Activated naive CD8-positive, alpha-beta T cell treated with anti-CD3 and anti-CD28 coated beads, Interleukin-2, amount 10 ng/mL, durations not matched to agents 7 days and 5 days (primary cell): ENCODE measurements at places on chromosomes 16 and 17. TPM values are rescaled to one million over a fixed set of nuclear protein-coding genes. Genes with fewer than 3 reads are reported as not detected.
A peak's percentile ranks its signal among the peaks of the same experiment; 100 is the strongest.

DNA sequence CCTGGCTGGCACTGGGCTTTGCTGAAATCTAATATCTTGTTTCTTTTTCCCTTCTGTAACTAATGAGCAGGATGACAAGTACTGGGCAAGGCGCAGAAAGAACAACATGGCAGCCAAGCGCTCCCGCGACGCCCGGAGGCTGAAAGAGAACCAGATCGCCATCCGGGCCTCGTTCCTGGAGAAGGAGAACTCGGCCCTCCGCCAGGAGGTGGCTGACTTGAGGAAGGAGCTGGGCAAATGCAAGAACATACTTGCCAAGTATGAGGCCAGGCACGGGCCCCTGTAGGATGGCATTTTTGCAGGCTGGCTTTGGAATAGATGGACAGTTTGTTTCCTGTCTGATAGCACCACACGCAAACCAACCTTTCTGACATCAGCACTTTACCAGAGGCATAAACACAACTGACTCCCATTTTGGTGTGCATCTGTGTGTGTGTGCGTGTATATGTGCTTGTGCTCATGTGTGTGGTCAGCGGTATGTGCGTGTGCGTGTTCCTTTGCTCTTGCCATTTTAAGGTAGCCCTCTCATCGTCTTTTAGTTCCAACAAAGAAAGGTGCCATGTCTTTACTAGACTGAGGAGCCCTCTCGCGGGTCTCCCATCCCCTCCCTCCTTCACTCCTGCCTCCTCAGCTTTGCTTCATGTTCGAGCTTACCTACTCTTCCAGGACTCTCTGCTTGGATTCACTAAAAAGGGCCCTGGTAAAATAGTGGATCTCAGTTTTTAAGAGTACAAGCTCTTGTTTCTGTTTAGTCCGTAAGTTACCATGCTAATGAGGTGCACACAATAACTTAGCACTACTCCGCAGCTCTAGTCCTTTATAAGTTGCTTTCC is 56.0 kb downstream of the HLF start:
- H3K27me3 ChIP-seq: peaks cover 10% of the 10 kb centered on the region
- H3K4me1 ChIP-seq: peaks cover 2% of the 10 kb centered on the region
- no peaks in the 10 kb centered on the region for H3K36me3 ChIP-seq
- no peak overlapping the region for H3K27ac ChIP-seq
- no peak overlapping the region for H3K4me3 ChIP-seq
- DNase-seq: no peak

GRCh38 chr16:11161974-11162373 is 94.0 kb downstream of the SOCS1 start:
- H3K4me3 ChIP-seq: no peak overlapping the region
- peak overlapping the region; percentile 90 for H3K27ac ChIP-seq
- H3K36me3 ChIP-seq: peaks cover 31% of the 10 kb centered on the region
- H3K4me1 ChIP-seq: peaks cover 78% of the 10 kb centered on the region
- DNase-seq: no peak

UNC119 gene
- total RNA-seq: 54.9 TPM

GRCh38 chr17:903691-904481 is 75.7 kb downstream of the NXN start:
- H3K27me3 ChIP-seq: peaks cover 49% of the 10 kb centered on the region
- H3K27ac ChIP-seq: no peak overlapping the region
- no peak for DNase-seq

DNA sequence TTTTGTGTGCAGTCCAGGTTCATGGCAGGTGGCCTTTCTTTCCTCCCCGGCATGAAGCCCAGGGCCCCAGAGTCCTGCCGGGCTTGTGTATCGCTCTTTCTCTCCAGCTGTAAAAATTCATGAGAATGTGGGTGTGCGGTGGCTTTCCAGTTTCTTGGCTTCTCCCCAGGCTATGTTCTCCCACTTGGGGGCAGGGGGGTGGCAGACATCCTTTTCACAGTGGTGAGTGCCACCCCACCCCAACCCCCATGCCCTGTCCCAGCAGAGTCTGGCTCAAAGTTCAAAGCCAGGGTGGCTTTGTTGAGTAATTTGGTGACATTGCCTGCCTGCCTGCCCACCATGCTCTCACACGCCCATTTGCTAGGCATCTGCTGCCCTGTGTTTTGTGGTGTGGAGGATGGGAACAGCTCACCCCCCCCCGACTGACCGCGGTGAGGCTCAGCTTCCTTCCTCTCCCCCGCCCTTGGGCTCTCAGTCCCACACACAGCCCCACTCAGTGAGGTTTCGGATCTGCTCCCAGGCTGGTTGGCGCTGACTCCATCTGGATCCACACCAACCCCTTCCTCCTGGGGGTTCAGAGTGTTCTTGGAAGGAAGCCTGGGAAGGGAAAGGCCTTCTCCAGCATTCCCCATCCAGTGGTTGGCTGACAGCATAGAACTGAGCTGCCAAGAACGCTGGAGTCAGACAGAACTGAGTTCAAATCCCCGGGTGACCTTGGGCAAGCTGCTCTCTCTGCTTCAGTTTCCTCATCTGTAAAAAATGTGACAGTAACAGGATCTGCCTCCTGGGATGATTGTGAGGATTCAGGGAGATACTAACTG is 36.0 kb downstream of the CHD9 start:
- peaks cover 7% of the 10 kb centered on the region for H3K36me3 ChIP-seq
- no peak for DNase-seq
- H3K27ac ChIP-seq: peak overlapping the region; percentile 60
- no peak overlapping the region for H3K4me3 ChIP-seq
- H3K4me1 ChIP-seq: peaks cover 25% of the 10 kb centered on the region

- H3K27me3 ChIP-seq: peaks cover 25% of the 10 kb centered on the region
- no peak for DNase-seq
- peaks cover 1% of the 10 kb centered on the region for H3K36me3 ChIP-seq
- no peak overlapping the region for H3K4me3 ChIP-seq
- no peaks in the 10 kb centered on the region for H3K4me1 ChIP-seq
Measured at GRCh38 chr16:74794668-74795067, 20.0 kb upstream of the FA2H start.

DNA sequence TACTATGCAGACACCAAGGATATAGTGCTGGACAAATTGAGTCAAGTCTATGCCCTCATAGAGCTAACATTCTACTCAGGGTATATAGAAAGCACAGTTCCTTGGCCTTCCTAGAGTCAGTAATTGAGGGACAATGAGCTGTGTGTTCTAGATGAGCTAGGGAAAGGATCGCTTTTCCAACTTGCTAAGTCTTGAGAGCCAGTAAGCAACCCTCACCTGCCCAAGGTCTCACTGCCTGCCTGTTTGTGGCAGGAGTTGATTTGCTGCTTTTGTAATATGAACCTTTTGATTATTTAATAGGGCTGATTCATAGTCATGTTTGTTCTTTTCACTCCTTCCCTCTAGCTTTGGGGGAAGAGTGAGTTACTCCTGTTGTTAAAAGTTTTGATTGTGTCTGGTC is 6.5 kb downstream of the DDX42 start:
- H3K4me1 ChIP-seq: peaks cover 45% of the 10 kb centered on the region
- H3K4me3 ChIP-seq: no peak overlapping the region
- H3K27me3 ChIP-seq: no peaks in the 10 kb centered on the region
- H3K27ac ChIP-seq: no peak overlapping the region
- DNase-seq: no peak

GRCh38 chr17:11082559-11082958 is 158.5 kb upstream of the SHISA6 start:
- H3K36me3 ChIP-seq: no peaks in the 10 kb centered on the region
- H3K27ac ChIP-seq: no peak overlapping the region
- no peaks in the 10 kb centered on the region for H3K4me1 ChIP-seq
- no peak overlapping the region for H3K4me3 ChIP-seq
- no peak for DNase-seq
- H3K27me3 ChIP-seq: no peaks in the 10 kb centered on the region

GRCh38 chr17:74592087-74592990 is at the start of gene CD300LD:
Gene CD300LD, minus strand, starts transcription at chr17:74592283. Its CDS starts 81 bp downstream, at chr17:74592202.
- H3K4me1 ChIP-seq: peaks cover 15% of the 10 kb centered on the region
- H3K36me3 ChIP-seq: no peaks in the 10 kb centered on the region
- peak within 1 kb of the TSS; percentile 58 for H3K4me3 ChIP-seq
- peaks cover 37% of the 10 kb centered on the region for H3K27me3 ChIP-seq

DNA sequence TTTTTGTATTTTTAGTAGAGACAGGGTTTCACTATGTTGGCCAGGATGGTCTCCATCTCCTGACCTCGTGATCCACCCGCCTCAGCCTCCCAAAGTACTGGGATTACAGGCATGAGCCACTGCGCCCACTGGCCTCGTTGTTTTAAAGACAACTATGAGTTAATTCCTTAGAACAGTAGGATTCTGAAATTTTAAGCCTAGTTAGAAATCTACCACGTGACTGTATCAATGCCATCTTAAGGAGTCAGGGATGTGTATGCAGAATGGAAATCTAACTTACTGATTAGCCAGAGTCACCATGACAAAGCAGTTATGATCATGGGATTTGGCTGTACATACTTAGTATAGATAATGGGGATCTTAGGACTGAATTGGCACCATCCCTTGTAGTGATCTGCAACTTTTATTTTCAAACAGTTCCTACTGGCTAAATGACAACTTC is 2.8 kb downstream of the CEP20 start:
- no peak overlapping the region for H3K4me3 ChIP-seq
- H3K4me1 ChIP-seq: peaks cover 29% of the 10 kb centered on the region
- no peak overlapping the region for H3K27ac ChIP-seq
- DNase-seq: no peak
- peaks cover 15% of the 10 kb centered on the region for H3K36me3 ChIP-seq
- no peaks in the 10 kb centered on the region for H3K27me3 ChIP-seq

GRCh38 chr17:14803826-14804225 is 461.3 kb downstream of the PMP22 start:
- no peak overlapping the region for H3K4me3 ChIP-seq
- no peaks in the 10 kb centered on the region for H3K4me1 ChIP-seq
- no peaks in the 10 kb centered on the region for H3K36me3 ChIP-seq
- no peak for DNase-seq

MEOX1 gene
- 5.2 TPM for total RNA-seq

- peak overlapping the region; percentile 35 for H3K4me3 ChIP-seq
- no peak for DNase-seq
- no peaks in the 10 kb centered on the region for H3K36me3 ChIP-seq
- H3K4me1 ChIP-seq: peaks cover 23% of the 10 kb centered on the region
- no peak overlapping the region for H3K27ac ChIP-seq
Measured at GRCh38 chr16:66539623-66540469, 10.1 kb downstream of the TK2 start.

DNA sequence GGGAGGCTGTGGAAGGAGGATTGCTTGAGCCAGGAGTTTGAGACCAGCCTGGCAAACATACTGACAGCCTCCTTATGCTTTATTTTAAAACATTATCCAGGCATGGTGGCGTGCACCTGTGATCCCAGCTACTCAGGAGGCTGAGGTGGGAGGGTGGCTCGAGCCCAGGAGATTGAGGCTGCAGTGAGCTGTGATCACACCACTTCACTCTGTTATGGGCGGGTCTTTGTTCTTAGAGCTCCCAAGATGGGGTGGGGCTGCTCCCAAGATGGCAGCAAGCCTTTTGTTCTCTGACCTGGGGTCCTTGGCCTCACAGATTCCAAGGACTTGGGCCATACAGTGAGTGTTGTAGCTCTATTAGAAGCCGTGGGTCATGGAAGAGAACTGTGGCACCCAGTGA is 26.1 kb upstream of the ST6GALNAC2 start:
- H3K27me3 ChIP-seq: peaks cover 8% of the 10 kb centered on the region
- H3K36me3 ChIP-seq: no peaks in the 10 kb centered on the region
- no peak for DNase-seq

ZG16 gene
- total RNA-seq: not detected

GRAPL gene
- 18.4 TPM for total RNA-seq

TMEM170A gene
- 38.9 TPM for total RNA-seq

GRCh38 chr17:18033442-18034099 is 5.4 kb downstream of the ATPAF2 start:
- no peak for DNase-seq
- H3K27me3 ChIP-seq: no peaks in the 10 kb centered on the region
- H3K36me3 ChIP-seq: peaks cover 1% of the 10 kb centered on the region
- H3K4me1 ChIP-seq: peaks cover 25% of the 10 kb centered on the region
- no peak overlapping the region for H3K4me3 ChIP-seq

OR4D1 gene
- total RNA-seq: 0.72 TPM

DNA sequence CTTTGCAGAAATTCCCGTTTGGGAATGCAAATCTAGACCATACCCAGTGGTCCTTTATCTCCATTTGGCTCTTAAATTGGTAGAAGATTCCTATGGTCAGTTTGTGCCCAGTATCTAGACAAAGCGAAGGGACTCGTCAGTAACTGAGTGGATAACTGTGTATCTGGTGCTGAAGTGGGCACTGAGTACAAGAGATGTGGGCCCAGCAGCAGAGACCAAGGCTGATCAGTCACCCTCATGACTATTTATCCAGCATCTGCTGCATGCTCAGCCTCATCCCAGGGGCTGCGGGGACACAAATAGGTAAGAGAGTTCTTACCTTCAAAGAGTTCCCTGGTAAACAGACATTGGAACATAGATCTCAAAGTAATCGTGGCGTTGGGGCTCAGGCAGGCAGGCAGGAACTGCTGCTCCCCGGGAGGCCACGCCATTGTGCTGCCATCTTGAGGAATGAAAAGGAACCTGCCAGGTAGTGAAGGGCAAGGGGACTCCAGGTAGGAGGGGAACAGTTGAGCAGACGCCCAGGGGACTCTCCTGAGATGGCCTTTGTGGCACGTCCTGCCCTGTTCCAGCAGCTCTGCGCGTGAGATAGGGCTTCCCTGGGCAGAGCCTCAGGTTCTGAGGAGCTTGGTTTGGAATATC is 10.3 kb downstream of the NT5M start:
- no peak overlapping the region for H3K4me3 ChIP-seq
- H3K27ac ChIP-seq: peak overlapping the region; percentile 14
- no peaks in the 10 kb centered on the region for H3K27me3 ChIP-seq
- peaks cover 14% of the 10 kb centered on the region for H3K36me3 ChIP-seq
- peak; percentile 71 for DNase-seq

KRT34 gene
- total RNA-seq: not detected

DNA sequence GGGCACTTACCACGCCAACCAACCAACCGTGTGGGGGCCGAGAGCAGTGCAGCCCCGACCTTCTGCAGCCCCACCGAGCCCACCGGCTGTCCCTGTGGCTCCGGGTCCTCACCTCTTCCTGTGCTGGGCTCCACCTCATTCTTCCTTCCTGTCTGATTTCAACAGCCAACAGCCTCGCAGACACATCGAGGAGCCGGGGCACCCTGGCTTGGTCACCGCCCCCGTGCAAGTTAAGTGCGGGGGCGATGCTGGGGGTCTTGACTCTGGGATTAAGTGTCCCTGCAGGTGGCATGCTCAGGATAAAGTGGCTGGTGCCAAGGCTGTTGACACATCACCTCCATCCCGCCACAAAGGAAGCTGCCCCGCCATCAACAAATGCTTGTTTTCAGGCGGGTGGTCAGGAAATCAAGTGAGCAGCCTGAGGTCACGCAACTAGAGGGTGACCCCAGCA is at the start of gene NLRC3:
NLRC3 (minus strand) TSS at position 102 of the 451 bp plus-strand sequence. CDS start 12,367 bp downstream, outside the sequence.
- peak within 1 kb of the TSS; percentile 96 for H3K27ac ChIP-seq
- H3K4me3 ChIP-seq: peak within 1 kb of the TSS; percentile 96
- peaks cover 35% of the 10 kb centered on the region for H3K4me1 ChIP-seq
- peaks cover 22% of the 10 kb centered on the region for H3K36me3 ChIP-seq
- peak; percentile 76 for DNase-seq

GRCh38 chr17:29711588-29712385 is 89.1 kb upstream of the CORO6 start:
- H3K4me1 ChIP-seq: peaks cover 29% of the 10 kb centered on the region
- no peaks in the 10 kb centered on the region for H3K27me3 ChIP-seq
- H3K36me3 ChIP-seq: peaks cover 37% of the 10 kb centered on the region
- no peak overlapping the region for H3K27ac ChIP-seq

- peak overlapping the region; percentile 39 for H3K4me3 ChIP-seq
- peaks cover 16% of the 10 kb centered on the region for H3K27me3 ChIP-seq
- H3K4me1 ChIP-seq: peaks cover 1% of the 10 kb centered on the region
- DNase-seq: peak; percentile 45
- H3K36me3 ChIP-seq: peaks cover 28% of the 10 kb centered on the region
- H3K27ac ChIP-seq: peak overlapping the region; percentile 34
Measured at GRCh38 chr17:5097101-5097834, 14.4 kb downstream of the ZNF232 start.

GRCh38 chr16:5066511-5066910 is 755 bp upstream of the C16orf89 start:
- H3K36me3 ChIP-seq: no peaks in the 10 kb centered on the region
- no peak overlapping the region for H3K4me3 ChIP-seq
- no peak for DNase-seq
- peaks cover 2% of the 10 kb centered on the region for H3K27me3 ChIP-seq
- H3K4me1 ChIP-seq: peaks cover 8% of the 10 kb centered on the region
